ENCODE measurements at places on chromosomes 7 and 10.

DNA sequence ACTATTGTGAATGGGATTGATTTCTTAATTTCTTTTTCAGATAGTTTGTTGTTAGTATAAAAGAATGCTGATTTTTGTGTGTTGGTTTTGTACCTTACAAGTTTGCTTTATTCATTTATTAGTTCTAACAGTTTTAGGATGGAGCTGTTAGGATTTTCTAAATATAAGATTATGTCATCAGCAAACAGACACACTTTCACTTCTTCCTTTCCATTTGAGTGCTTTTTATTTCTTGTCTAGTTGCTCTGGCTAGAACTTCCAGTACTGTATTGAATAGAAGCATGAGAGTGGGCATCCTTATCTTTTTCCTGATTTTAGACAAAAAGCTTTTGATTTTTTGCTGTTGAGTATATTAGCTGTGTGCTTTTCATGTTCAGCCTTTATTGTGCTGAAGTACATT is 81.5 kb downstream of the DNAH11 start:
- DNase-seq, result no peak

DNA sequence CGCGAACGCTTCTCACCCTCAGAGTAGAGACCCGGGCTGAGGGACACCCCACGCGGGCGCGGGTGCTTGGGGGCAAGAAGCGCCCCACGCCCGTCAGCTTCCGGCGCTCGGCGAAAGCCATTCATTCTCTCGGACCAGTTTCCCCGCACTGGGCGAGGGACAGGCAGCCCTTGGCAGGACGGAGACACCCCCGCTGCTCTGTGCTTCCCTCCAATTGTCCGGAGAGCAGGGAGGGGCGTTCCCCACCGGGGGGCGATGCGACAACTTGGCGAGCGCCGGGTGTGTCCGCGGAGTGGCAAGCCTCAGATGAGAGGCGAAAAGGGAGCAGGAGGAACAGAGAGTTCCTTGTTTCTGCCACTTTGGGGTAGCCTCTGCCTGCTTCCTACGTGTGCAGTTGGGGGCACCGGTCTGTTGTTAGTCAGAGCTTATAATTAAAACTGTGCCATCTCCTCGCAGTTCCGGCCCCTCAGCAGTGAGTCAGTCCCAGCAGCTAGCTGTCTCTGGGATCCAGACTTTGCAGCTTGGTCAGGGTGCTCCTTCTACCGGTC is 1.7 kb downstream of the GPR158 start:
- no peak for DNase-seq

DNA sequence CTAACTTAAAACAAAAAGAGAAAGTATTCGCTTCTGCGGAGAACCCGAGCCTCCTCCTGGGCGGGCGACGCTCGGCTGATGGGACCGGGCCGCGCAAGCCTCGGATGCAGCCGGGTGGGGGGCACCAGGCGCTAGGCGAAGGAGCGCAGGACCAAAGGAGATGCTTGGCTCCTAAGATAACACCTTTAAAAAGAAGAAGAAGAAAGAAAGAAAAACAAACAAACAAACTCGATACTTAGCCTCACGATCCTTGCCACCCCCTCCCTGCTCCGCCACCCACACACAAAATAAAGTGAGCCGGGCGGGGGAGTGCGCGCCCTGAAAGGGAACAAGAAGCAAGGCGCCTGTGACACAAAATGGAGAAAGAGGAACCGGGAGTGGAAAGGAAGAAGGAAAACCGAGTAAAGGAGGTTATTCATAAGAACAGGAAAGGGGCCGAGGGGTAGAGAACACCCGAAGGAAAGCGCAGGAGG is 34.0 kb upstream of the EBLN1 start:
- DNase-seq, result peak; percentile 60

- no peak for DNase-seq
Measured at GRCh38 chr10:26937371-26937770, 76.6 kb upstream of the ABI1 start.

DNA sequence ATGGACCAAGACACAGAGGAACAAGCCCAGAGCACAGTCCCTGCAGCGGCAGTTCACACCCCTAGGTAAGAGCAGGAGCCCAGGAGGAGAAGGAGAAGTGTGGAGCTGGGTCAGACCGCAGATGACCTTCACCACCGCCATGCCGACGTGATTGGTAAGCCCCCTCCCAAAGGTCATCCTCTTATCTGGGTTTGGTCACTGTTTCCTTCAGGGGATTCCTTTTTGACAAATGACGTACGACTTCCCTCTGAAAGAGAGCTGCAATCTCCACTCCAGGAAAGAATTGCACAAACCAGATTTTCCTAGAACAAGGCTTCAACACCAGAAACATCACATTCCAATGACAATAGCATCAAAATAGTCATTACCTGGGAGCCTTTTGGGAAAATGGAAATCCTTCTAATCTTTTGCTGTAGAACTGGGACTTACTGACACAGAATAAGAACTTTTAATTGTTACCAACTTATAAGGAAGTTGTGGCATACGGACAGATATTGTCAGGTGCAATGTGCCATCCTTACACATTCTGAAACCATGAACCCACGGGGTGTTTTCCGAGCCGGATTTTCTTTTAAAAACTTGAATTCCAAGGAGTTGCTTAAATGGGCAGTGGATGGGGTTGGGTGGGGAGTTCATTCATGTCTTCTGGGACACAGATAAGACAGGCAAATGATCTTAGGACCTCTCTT is 20.8 kb upstream of the ADAM12 start:
- no peak for DNase-seq

GRCh38 chr7:108589199-108589598 is 19.5 kb downstream of the DNAJB9 start:
- DNase-seq, result no peak

DNA sequence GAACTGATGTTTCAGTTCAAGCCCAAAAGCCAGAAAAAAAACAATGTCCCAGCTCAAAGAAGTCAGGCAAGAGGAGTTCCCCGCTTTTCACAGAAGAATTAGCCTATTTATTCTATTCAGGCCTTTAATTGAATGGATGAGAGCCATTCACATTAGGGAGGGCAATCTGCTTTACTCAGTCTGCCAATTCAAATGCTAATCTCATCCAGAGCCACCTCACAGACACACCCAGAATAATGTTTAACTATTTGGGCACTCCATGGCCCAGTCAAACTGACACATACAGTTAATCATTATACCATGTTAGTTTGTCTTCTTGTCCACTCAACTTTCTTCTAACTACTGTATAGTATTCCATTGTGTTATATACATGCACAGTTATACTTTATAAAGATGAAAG is 2.6 kb upstream of the NPSR1 start:
- DNase-seq, result no peak

GRCh38 chr10:6601246-6601805 is 21.2 kb upstream of the PRKCQ start:
- DNase-seq, result no peak

DNA sequence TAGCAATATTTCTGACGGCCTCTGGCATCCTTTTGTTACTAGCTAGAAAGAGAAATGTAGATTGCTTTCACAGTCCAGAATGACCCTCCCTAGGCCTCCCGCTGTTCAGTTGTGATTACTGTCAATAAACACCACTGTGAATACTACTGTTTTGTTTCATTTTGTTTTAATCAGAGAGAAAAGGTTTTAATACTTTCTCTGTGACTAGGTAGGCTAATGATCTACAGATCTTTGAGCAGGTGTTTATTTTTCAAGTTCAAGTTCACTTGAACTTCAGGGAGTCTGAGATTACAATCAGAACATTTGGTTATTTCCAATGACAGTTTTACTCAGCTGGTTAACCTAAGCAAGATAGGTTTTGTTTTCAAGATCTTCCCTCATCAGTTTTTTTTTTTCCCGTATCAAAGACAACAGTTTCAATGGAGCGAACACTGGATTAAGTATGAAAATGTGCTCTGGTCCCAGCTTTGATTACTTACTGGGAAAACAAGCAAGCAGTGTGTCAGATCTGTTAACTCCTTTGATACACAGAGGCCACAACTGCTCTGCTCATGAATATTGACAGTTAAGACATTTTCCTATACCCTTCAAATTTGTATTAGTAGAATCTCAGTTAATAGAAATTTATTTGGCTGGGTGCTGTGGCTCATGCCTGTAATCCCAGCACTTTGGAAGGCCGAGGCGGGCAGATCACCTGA is 34.8 kb downstream of the VKORC1L1 start:
- DNase-seq, result no peak

GRCh38 chr7:80277434-80278427 is 143.1 kb downstream of the GNAI1 start:
- DNase-seq, result no peak

GRCh38 chr7:3259711-3260400 is 41.2 kb upstream of the SDK1 start:
- DNase-seq, result no peak

GRCh38 chr10:11993834-11994468 is 48.7 kb downstream of the UPF2 start:
- no peak for DNase-seq

DNA sequence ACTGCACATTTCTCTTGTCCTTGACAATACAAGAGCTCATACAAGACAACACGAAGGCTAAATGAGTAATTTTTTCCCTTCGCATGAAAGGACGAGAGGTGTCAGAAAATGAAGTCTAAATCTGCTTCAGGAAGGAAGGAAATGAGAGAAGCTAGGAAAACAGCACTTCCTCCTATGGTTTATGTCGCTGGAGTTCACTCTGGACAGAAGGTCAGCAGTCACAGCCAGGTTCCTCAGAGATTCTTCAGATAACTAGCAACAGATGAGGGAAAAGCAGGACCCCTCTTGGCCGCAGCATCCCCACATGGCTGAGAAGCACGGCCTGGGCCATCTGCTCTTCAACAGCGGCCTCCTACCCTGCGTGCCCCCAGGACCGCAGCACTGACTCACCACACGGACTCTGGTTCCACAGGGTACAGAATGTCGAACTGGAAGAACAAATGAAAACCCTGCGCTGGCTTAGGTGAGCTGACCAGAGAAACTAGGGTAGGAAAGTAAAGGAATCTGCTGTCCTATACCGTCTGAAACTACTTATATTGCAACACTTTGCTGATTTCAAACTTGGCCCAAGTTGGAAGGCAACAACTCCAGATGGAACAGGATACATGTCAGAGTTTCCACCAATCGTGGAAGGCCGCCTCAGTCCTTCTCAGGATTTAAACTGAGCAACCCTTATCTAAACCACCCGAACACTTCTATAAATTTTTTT is 26.3 kb downstream of the DNMBP start:
- no peak for DNase-seq

DNA sequence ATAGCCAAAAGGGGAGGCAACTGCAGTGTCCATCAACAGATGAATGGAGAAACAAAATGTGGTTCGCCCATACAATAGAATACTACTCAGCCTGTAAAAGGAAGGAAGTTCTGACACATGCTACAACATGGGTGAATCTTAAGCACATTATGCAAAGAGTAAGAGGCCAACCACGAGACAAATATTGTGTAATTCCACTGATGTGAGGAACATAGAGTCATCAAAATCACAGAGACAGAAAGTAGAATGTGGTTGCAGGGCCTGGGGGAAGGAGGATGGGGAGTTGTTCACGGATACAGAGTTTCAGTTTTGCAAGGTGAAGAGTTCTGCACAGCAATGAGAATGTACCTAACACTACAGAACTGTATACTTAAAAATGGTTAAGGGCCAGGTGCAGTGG is 13.7 kb upstream of the C10orf71 start:
- DNase-seq, result no peak

GRCh38 chr10:15121707-15122106 is 24.6 kb downstream of the RPP38 start:
- no peak for DNase-seq

DNA sequence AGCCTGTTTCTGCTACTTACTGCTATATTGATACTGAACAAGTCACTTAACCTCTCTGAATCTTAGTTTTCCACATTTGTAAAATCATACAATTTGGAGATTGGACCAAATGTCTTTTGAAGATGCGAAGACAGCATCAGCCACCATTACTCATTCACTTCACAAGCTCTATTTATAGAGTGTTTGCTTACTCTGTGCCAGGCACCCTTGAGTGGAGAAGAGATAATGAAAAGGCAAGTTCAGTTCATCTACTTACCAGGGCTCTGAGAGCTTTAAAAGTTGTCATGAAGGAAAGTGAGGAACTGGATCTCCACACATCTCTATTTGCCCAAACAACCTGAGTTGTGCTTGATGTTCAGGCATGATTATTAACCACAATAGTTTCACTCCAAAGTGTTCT is 277.5 kb downstream of the CSTF2T start:
- no peak for DNase-seq

DNA sequence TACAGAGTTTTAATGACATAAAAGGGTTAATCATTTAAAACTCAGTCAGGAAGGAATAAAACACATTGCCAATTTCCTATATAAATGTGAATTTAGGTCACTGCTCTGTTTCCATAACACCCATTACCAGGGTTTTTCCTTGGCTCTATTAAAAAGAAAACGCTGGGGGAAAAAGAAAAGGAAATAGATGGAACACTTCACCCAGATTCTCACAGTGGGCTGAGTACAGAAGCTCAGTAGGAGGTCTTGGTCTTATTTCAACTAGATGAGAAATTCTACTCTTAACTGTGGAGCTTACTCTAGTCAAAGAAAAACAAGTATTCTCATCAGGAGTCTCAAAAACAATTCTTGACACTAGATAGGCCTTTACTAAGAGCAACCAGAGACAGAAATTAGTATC is 36.5 kb downstream of the GLUD1 start:
- no peak for DNase-seq

- no peak for DNase-seq
Measured at GRCh38 chr7:55477781-55478374, 94.4 kb downstream of the VOPP1 start.

DNA sequence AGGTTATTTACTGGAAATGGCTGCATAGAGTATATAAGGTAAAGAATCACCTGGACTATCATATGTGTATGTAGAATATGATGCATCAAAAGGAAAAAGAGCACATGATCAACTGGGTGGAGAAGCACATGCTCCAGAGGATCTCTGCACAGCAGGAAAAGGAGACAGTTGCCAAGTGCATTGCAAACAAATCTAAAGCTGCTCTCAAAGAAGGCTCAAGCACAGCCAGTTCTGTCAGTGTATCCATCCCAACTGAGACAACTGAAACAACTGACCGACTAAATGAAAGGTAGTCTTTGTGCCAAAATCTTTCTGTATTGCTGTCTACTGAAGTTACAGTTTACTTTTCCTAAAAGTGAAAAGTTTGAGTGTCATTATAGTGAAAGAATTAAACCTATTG is 83.2 kb upstream of the SGCE start:
- no peak for DNase-seq

DNA sequence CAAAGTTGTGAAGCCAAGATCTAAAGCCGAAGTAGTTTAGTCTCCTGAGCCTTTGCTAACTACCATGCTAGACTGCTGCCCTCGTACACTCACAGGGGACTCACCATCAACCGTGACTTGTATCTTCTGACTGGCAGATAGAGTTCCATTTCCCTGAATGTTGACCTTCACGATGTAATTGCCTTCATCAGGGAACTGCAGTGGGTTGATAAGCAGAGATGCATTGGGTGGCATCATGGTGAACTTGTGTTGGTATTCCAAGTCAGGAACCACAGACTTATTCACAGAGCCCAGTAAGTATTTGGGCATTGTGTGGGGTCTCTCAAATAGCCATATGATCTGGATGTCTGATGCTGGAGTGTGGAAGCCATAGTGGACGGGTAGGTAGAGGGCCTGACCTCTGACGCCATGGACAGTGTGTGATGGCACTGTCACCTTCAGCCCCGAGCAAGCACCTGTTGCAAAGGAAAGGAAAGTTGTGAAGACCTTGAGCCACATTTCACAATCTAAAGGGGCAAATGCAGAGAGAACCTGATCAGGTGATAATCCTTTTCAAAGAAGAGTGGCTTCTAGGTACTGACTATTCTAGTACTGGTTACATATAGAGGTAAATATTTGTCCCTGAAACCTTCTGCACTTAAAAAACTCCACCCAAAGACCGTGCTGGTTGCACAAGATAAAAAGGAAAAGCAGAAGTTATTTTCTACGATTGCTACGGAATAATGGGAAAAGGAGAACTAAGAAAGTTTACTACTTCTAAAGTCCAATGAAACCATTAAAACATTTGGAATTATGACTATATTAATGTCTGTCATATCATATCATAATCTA is 7.1 kb downstream of the HEPACAM2 start:
- DNase-seq, result no peak

Measured in stimulated activated naive CD8-positive, alpha-beta T cell treated with anti-CD3 and anti-CD28 coated beads, Interleukin-15, Interleukin-2, amounts not matched to agents 100 U/mL and 50 U/mL, for 24 hours (primary cell).